Left ventricle myocardium inferior (tissue), 1 donor: ENCODE measurements at places on chromosomes 4 and X. TPM values are rescaled to one million over a fixed set of nuclear protein-coding genes. Genes with fewer than 3 reads are reported as not detected.

DNA sequence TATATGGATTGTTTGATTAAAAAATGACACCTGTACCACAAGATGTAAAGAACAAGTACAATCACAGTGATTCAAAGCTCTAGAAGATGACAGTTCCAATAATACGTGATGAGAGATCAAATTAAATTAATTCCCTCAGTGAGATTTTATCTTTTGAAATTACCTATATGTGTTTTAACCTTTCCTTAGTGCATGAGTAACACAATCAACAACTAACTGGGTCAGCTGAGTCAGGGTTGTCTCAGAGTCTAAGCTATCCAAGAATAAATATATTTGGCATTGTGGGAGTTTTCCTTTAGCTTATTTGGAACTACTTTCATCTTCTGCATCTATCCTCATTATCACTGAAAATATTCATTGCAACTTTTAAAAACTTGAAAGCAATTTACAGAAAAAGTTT, 162.8 kb downstream of the WDFY3 start:
- no peak for DNase-seq

DNA sequence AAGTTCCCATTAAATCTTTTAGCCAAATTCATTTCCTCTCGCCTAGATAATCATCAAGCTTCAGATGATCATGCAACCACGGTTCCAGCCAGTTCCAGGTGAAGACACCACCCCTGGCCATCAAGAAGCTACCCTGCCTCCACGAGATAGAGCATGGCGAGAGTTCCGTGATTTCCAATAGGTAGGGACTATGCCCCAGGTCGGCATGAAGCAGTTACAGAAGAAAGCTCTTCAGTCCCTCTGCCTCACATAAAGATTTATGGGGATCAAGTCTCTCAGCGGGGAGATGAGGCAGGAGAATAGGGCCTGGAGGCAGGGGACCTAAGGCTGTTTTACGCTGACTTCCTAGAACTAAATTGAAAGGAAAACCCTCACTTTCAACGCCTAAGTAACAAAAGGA, 183.9 kb downstream of the OR13H1 start:
- no peak for DNase-seq

- no peak for DNase-seq
These were observed 36.6 kb downstream of the PCYT1B start for GRCh38 chrX:24610516-24610915.

- DNase-seq = no peak
These were observed 129.7 kb upstream of the ZFP42 start for GRCh38 chr4:187865914-187866313.

DNA sequence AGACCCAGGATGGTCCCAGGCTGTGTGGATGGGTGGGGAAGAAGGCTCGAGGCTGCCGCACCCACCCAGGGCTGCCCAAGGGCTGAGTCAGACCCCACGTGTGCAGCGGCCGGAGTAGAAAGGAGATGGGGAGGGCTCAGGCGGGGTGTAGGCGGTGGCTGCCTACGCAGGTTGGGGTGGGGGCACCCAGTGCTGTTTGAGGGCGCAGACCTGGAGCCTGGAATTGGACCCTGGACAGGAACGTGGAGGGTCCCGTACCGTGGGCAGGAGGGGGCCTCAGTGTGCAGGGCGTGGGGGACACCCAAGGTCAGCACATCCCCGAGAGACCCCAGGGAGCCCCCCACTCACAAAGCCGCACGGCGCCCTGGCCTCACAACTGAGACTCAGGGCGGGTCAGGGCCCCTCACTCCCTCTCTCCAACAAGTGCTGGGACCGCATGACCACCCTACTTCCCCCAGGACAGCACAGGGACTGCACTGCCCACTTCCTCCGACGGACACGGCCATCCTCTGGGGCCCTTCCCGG, 79.9 kb downstream of the FAM53A start:
- DNase-seq = no peak

DNA sequence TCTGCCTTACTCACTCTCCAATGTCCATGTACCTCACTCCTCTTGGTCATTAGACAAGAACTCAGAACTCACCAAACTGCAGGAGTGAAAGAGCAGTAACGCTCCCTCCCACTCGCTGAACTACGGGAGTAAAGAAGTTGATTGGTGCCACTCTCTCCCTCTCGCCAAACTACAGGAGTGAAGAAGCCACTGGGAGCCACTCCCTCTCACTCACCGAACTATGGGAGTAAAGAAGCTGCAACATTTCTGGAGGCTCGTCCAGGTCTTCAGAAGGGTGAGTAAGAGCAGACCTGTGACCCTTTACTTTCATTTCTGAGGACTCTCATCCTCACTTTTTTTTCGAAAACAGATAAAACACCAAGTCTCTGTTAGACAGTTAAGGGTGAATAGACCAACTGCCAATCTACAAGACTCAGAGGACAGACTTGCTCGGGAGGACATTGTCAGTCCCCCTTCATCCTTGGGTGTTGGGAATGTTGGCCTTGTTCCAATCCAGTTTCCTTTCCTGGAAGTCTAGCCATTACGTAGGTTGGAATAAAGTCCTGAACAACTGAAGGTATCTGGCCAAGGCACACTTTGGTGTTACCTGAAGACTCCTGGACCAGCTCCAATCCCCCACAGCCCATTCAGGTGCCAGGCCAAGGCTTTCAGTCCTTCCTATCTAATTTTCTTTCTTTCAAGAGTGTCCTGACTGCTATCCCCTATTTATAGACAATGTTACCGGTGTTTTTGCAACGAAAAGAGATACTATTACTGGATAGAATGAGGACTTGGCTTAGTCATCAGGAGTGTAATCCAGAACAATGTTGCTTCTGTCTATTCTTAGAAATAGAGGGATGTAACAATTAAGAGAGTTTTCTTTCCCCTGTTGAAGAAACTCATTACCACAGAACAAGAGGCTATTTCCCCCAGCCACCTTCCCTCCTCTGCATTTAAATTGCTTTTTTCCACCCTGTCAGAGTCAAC, 11.0 kb upstream of the COL25A1 start:
- DNase-seq = no peak

- no peak for DNase-seq
These were observed 199.0 kb downstream of the OPHN1 start for GRCh38 chrX:68234171-68234910.

GRCh38 chr4:186807808-186808629, 84.4 kb upstream of the FAT1 start:
- DNase-seq = no peak

GRCh38 chrX:131739823-131740222, 195.9 kb downstream of the OR13H1 start:
- DNase-seq = no peak

GRCh38 chr4:151553874-151554273, 144.9 kb downstream of the FHIP1A start:
- no peak for DNase-seq

DNA sequence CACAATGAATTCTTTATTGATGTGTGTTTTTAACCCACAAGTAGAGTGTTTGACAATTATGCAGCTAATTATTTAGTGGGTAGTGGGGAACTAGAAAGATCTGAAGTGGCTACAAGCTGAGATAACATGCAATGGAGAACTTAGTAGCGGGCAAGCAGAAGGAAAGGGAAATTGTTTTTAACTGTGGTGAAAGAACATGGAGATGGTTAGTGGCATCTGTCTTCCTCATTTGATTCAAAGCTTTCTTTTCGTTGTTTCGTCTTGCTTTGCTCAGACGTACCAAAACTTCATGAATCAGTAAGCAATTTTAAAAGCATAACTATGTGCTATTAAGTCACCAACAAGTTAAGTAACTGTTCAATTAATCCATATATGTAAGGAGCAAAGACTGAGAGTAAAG, 169.9 kb downstream of the BANK1 start:
- DNase-seq = no peak

DNA sequence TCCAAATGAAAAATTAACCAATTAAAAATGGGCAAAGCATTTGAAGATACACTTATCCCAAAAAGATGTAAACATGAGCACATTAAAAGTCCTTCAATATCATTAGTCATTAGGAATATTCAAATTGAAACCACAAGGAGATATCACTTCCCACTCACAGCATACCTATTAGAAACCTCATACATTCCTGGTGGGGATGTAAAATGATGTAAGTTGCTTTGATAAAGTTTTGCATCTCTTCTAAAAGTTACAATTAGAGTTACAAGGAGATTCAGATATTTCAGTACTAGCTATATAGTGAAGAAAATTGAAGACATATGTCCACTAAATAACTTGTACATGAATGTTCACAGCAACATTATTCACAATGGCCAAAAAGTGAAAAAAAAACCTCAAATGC, 1109.3 kb upstream of the LCORL start:
- DNase-seq = no peak

DNA sequence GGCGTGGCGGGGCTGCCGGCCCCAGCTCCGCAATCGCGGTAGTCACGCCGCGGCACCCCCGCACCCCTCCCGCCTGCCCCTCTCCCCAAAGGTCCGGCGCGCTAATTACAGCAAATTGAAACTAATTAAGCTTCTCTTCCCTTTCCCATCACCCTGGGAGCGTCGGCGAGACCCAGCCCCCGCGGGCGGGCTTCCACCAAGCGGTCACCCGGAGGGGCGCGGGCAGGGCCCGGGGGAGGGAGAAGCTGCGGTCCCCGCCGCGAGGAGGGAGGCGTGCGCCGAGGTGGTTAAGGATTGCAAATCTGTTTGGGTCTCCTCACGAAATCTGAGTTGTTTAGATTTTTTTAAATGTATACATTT, 13.1 kb downstream of the ARX start:
- no peak for DNase-seq

DNA sequence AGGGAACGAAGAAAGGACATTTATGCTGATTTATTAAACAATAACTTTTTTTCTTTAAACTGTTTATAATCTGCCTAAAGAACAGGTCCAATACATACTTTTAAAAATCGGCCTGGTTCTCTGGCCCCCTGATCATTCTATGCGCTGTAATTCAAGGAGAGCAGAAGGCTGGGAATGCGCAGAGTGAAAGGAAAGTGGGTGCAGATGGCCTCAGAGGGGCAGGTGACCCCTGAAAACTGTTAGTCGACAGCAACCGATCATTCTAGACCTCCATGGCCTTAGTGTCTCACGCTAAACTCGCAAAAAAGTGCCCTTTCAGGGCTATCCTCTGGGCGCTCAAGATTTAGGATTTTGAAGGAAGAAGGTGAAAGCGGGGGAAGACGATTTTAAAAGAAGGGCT, 2.2 kb downstream of the PDE5A start:
- DNase-seq = no peak

DNA sequence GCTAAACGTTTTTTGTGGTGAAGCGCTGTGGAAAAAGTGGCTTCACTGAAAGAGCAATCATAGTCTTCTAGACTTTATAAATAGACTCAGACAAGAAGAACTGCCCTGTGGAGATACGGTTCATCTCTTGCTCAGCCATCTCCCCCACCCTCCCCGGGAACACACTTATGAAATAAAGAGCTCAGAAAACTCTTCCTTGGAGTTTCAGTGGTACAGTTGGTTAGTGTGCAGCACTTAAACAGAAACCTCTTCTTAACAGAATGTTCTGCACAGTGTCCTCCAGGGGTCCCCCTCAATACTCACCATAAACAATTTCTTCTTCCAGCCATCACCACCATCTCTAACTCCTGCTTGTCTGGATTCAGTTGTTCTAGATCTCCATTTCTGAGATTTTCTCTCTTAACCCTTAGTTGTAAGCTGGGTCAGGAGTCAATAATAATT, 313.0 kb downstream of the ARHGAP10 start:
- DNase-seq = no peak

IL13RA2 gene
- total RNA-seq = not detected

GPR34 gene
- total RNA-seq = 6.2 TPM

NUDT9 gene
- total RNA-seq = 29.2 TPM

NPY2R gene
- not detected for total RNA-seq

ASB11 gene
- total RNA-seq = 116 TPM
